ENCODE measurements at places on chromosomes 2 and 18.

DNA sequence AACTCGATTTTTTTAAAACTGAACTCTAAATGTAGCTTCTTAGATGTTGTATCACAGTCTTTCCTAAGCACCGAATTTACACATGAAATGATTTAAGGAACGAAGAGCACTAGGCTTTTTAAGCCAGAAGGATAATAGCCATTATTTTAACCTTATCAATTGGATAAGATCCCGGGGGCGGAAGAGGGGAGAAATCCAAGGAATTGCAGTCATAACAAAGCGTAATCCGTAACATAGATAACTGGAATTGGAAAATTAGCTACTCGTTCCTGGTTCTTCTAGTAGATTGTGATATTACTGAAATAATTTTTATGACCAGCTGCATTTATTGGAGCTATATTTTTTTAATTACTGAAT lies 988 bp upstream of the KANSL1L start:
- no peak for DNase-seq

DNA sequence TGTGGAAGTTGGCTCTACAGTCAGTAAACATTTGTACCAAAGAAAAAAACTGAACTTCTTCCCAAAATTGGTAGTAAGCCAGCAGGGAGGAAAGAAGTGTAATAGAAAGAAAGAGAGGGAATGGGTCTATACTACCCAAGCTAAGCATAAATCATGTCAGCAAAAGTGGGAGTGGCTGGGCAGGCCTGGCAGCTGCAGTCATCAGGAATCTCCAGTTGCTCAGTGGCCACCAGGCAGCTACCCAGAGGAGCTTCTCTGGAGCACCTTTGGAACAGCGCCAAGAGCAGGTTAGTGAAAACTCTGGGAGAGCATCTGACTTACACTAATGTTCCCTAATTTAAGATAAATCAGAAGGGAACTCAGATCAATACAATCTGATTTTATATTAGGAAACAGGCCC lies 14.3 kb downstream of the FRZB start:
- DNase-seq, result no peak

DNA sequence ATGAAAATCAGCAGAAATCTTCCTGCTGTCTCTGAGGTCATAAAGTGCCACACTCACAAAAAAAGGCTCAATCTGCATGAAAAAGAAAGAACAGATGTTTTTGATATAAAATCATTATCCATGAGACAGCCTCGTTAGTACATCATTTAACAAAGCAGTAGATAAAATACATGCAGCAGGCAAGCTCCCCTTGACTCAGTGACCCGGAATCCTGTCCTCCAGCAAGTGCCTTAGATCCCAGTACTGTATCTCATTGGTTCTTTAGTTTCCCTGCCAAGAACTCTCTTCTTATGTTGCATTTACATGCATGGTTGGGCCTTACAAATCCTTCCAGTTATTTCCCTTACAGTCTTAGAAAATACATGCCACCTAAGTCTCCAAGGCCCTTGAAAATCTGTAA lies 148.9 kb upstream of the CCDC195 start:
- DNase-seq, result no peak

DNA sequence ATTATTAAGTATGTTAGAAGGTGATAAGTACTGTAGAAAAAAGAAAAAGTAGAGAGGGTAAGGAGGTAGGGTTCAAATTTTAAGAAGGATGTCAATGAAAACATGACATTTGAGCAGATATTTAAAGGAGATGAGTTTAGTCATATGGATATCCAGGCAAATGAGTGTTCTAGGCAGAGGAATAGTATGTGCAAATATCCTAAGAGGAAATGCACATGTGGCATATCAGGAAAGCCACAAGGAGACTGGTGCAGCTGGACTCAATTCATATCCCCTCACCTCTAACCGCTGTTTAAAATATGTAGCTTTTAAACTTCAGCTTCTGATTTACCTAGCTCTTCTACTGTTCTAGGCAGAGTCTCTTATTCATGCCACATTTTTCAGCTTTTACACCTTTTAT lies 9.5 kb downstream of the AGPS start:
- no peak for DNase-seq

GRCh38 chr2:165467921-165468320 lies 1.6 kb upstream of the CSRNP3 start:
- no peak for DNase-seq

DNA sequence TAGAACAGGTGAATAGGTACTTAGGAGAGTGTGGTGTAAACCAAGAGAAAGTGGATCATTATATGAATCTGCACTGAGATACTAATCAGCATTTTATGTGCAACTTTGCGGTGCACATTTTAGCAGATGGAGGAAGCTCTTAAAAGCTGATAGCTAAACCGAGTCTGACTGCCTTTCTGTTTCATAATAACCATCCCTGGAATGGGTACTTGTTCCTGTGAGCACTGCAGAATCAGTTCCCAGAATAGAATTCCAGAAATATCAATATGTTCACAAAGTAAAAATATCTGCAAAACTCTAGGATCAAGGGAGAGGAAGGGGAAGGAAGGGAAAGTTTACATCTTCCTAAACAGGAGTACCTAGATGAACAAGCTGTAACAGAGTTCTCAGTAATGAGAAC lies 432.2 kb upstream of the HNRNPA3 start:
- no peak for DNase-seq

DNA sequence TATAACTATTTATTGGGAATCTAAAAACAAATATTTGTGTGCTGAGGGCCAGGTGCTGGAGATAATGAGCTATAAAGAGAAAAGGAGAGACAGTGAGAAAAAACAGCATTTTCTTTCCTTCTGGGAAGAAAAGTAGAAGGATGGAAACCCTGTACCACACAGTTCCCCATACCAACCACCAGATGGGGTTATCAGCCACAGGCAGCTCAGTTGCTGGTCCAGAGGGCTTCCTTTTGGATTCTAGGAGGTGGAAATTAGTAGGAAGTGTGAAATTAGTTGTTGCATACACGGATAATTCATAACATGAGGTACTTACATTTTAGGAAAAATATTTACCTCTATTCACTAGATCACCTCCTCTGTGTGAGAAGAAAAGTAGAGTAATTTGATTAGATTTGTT lies 237.0 kb upstream of the FOSL2 start:
- DNase-seq, result no peak

DNA sequence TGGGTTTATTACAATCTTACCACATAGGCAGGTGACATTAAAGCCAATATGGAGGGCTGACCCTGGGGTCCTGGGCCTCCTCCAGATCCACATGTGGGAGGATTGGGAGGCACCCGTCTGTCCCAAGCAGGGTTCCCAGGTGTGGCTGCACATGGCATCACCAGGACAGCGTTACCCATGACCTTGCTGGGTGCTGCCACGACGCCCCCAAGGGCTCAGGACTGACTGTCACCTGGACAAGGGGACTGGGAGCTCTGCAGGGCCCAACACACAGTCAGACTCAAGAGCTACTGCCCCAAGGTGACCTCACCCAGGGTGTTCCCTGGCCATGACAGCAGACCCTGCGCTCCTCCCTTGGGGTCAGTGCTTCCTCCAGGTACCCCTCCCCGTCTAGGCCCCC lies 437.4 kb upstream of the MYT1L start:
- DNase-seq, result no peak

DNA sequence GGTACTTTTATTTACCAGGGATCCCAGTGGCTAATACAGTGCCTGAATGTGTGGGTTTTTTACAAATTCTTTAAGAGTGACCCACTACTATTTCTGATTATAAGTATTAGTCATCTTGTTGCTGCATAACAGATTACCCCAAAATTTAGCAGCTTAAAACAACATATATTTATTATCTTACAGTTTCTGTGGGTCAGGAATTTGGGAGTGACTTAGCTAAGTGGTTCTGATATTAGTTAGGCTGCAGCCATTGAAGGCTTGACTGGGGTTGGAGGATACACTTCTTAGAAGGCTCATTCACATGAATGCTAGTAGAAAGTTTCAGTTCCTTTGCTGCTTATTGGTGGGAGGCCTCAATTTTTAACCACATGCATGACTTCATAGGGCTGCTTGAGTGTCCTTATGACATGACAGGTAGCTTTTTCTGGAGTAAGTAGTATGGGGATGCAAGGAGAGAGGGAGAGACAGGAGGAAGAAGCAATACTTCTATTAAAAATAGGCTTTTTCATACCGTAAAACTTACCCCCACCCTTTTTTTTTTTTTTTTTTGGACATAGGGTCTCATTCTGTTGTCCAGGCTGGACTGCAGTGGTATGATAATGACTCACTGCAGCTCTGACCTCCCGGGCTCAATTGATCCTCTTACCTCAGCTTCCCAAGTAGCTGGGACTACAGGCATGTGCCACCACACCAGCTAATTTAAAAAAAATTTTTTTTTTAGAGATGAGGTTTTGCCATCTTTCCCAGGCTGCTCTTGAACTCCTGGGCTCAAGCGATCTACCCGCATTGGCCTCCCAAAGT lies 13.3 kb upstream of the POLE4 start:
- no peak for DNase-seq

DNA sequence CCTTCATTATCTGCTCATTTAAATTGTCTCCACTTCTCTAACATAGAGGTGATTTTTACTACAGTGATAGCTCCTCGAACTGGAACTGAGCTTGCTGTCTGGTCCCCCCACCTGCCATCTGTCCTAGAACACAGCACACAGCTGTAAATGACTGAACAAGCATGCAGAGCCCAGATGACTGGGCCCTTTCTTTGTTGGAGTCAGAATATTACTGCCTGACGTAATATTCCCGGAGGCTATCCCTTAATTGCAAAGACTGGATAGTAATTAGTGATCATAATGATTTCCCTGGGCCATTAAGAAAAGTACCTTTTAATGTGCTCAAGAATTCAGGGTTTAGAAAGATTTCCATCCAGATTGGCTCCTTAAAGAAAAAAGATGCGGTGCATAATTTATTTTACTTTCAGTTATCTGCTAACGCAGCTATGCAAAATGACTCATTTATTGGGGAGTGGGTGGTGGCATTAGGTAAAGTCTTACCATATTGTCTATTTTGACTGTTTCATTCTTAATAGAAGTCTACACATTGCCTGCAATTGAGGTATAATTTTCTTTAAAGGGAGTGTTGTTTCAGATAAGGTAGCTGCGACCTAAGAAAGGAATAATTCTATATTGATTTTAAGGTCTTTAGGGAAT lies 84.4 kb downstream of the MAP4K4 start:
- no peak for DNase-seq

DNA sequence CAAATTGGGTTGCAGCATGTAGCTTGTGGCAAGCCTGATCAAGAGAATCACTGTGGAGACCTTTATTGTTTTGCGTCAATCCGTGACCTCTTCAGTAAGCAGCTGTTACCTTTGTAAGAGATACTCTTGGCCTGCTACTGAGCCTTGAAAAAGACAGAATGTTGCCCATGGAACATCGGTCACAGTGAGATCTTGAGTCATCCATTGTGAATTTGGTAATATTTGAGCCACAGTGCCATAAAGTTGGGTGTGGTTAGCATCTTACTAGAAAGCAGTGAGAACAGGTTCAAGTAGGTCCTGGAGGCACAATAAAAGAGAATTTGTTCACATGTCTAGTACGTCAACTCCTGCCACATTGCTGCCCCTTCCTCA lies 12.7 kb upstream of the EFR3B start:
- DNase-seq, result no peak

- DNase-seq, result no peak
These were observed 111.0 kb upstream of the MAP4K3 start for GRCh38 chr2:39547811-39548719.

DNA sequence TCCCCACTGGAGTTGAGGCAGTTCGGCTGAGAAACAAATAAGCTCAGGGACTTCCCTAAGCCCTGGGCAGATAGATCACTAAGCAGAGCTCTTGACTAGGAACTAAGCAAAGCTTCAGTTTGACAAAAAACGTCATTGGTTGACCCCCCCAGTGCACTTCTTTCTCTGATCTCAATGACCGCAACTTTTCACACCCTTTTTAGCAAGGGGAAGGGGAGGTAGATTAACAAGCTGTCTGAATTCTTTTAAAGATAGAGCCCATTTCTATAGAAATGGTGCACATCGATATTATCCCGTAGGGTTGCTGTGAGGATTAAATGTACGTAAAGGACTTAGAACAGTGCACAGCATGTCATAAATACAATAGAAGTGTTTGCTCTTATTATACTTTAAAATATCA lies 42.5 kb downstream of the PIEZO2 start:
- DNase-seq, result no peak

- no peak for DNase-seq
These were observed 86.7 kb downstream of the VIT start for GRCh38 chr2:36783246-36783645.

GRCh38 chr18:3995476-3996102 lies 459.5 kb downstream of the DLGAP1 start:
- peak; percentile 48 for DNase-seq

- DNase-seq, result no peak
These were observed 791.5 kb downstream of the BCL11A start for GRCh38 chr2:59761966-59762365.

- no peak for DNase-seq
These were observed 105.4 kb upstream of the MMADHC start for GRCh38 chr2:149692961-149693396.

- peak; percentile 7 for DNase-seq
These were observed 118.2 kb downstream of the GBX2 start for GRCh38 chr2:236049981-236050380.

DNA sequence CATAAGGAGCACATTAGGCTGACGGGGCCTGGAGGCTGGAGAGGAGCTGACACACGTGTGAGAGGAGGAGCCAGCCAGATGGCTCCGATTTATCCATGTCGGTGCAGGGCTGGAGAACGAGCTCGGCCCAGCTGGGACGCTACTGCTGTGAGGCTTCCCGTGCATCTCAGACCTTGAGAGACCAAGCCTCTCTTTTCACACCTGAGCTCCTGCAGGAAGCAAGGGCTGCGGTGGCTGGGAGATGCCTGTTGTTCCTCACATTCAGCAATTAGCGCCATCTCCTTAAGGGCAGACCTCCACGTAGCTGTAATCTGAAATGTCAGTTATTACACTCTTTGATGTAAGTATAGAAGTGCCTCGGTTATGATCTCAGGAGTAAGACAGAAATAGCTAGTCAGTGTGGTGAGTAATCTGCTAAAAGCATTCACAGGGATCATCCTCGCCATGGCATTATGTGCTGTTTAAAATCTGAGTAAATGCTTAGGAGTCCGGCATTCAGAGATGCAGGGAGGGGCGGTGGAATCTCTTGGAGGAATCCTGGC lies 107.9 kb downstream of the PRKCE start:
- DNase-seq, result no peak

- DNase-seq, result no peak
These were observed 240.5 kb downstream of the BCL2 start for GRCh38 chr18:63079114-63079513.

DNA sequence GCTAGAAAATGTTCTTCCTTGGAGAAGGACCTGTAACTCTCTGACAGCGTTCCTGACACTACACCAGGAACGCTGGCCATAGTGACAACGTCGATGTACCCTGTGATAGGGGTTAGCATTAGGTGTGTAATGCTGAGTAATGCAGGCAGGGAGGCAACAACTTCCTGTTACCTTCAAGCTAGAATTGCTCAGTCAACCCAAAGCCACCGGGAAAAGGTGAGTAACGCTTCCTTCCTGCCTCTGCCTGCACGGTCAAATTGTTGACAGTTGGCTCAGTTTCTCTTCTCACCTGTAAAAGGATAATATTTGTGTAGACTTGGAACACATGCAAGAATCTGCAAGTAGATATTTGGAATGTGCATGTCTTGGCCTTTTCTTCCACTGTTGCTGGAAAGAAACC lies 12.7 kb downstream of the FAM110C start:
- peak; percentile 44 for DNase-seq

GRCh38 chr18:48842259-48843061 lies 108.3 kb downstream of the SMAD7 start:
- no peak for DNase-seq
